PC-3 (cell line): ENCODE measurements at places on chromosomes 6 and 20. TPM values are rescaled to one million over a fixed set of nuclear protein-coding genes. Genes with fewer than 3 reads are reported as not detected.

TNFRSF6B gene
- total RNA-seq: 41.6 and 59.0 TPM in 2 replicates

KHDRBS2 gene
- total RNA-seq: not detected in 2 replicates

DNA sequence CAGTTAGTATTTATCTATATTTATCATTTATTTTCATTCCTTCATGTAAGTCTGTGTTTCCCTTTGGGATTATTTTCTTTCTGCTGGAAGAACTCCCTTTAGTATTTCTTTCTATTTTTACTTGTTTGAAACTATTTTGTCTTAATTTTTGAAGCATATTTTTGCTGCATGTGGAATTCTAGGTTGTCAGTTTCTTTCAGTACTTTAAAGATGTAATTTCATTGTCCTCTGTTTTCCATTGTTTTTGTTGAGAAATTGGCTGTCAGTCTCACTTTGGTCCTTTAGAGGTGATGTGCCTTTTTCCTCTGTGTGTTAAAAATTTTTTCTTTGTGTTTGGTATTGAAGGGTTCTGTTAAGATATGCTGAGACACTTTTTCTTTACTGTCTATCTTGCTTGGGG, 17.1 kb downstream of the RNF182 start:
- H3K27me3 ChIP-seq: no peaks in the 10 kb centered on the region
- peaks cover 12% of the 10 kb centered on the region for H3K4me1 ChIP-seq
- no peak overlapping the region for H3K4me3 ChIP-seq
- DNase-seq: no peak

DNA sequence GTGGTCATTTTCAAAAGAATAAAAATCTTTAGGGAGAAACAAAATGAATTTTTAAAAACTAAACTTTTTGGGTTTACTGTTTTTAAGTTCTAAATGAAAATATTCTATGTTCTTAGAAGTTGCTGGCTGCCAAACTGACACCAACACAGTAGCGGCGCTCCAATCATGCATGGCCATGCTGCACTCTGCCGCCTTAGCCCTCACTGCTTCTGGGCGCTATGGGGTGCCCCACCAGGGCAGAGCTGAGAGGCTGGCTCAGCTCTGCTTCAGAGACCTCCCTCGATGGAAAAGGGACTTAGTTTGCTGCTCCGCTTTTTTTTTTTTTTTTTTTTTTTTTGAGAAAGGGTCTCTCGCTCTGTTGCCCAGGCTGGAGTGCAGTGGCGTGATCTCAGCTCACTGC, 20.9 kb downstream of the EZR start:
- no peak overlapping the region for H3K4me3 ChIP-seq
- H3K4me1 ChIP-seq: peaks cover 43% of the 10 kb centered on the region
- H3K27me3 ChIP-seq: no peaks in the 10 kb centered on the region
- peaks cover 43% of the 10 kb centered on the region for H3K36me3 ChIP-seq
